ENCODE measurements at places on chromosomes 5 and 9.

DNA sequence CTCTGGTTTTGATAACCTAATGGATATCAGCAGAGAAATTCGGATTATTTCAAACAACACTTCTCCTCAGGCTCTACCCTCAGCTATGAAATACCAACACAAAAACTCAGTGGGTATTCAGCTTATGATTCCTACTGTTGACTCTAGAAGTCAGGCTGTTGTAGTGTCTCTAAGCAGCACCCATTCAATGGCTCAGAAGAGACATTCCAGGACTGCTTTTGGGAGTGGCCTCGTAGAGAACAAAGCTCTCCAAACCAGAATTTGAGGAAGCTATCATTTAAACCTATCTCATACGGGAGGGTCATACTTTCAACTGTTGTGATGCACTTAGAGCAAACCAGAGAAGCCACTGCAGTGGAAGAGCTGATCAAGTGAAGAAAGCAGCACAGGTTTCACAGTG lies 34.1 kb downstream of the ETF1 start:
- no peak for DNase-seq

DNA sequence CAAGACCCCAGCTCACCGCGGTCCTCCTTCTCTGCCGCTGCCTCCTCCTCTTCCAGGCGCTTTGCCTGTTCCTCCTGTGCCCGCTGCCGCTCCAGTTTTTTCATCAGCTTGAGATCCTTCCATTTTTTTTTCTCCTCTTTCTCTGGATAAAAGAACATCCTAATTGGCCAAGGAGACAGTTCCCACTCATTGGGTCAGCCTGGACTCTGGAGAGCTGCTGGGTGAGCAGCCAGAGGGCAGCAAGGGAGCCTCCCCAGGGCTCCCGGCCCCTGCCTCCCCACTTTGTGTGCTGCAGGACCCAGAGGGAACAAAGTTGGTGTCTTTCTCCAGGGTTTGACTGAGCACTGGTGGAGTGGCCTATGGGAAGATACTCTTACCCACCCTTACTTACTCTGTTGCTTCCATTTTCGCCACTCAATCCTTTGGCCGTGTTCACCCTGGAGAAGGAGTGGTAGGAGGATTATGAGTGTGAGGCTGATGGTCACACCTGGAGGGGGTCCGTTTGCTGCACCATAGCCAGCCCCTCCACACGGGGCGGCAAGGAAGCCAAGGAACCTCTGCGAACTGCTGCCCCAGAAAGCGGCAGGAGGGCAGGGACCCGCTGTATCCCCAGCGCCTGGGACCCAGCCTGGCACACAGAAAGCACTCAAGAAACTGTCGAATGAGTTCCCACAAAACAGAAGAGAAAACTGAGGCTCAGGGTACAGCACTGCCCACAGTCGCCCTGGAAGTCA lies 708 bp downstream of the SPOUT1 start:
- no peak for DNase-seq

GRCh38 chr9:115025721-115026120 lies 92.2 kb downstream of the TNC start:
- no peak for DNase-seq

GRCh38 chr5:132779961-132780360 lies 2.9 kb upstream of the SEPTIN8 start:
- no peak for DNase-seq

- DNase-seq = no peak
Observed at GRCh38 chr5:135991429-135991828, 36.6 kb upstream of the LECT2 start.

- DNase-seq = no peak
Observed at GRCh38 chr5:109404428-109404960, 5.3 kb downstream of the PJA2 start.
